NCI-H1694 (cell line): ENCODE measurements at places on chromosomes 13 and 19.

DNA sequence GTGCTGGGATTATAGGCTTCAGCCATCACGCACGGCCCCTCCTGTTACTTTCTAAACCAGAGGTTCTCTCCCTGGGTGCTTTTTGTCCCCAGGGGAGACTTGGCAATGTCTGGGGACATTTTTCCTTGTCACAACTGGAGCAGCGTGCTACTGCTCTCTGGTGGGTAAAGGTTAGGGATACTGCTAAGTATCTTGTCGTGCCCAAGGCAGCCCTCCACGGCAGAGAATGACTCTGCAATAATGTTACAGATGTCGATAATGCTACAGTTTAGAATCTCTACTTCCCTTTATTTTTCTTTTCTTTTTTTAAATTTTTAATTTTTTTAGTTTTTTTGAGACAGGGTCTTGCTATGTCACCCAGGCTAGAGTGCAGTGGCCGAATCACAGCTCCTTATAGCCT lies 38.0 kb downstream of the ADGRE1 start:
- DNase-seq: no peak

- DNase-seq: no peak
Measured at GRCh38 chr13:51291341-51291740, 48.1 kb upstream of the SERPINE3 start.

GRCh38 chr13:29969286-29969685 lies 118.9 kb upstream of the UBL3 start:
- no peak for DNase-seq

- DNase-seq: no peak
Measured at GRCh38 chr13:32941368-32941767, 74.9 kb upstream of the KL start.

DNA sequence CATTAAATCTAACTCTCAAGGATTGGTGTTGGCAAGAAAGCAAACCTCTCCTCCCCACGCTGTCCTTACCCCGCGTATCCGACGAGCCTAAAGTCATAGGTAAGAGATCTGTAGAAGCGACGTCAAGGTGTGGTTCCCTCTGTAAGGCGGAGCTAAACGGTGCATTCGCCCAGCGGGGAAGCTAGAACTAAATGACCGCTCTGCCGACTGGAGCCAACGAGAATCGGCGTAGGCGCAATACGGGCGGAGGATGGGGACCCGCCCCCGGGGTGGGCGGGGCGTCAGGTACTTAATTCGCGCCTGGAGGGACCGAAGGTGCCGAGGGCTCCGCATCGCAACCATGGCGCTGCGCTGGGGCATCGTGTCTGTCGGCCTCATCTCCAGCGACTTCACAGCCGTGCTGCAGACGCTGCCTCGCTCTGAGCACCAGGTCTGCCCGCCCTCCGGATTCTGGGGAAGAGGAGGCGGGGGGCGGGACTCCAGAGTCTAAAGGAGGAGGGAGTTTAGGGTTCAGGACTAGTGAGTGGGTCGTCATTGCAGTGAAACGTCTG lies at the start of gene DHDH:
TSS of gene DHDH (plus strand) at position 318 of the 551 bp plus-strand sequence. CDS start at position 341, 23 bp downstream.
- peak; percentile 55 for DNase-seq

- DNase-seq: no peak
Measured at GRCh38 chr19:46533621-46534081, 38.0 kb upstream of the PNMA8B start.
